CD8-positive, alpha-beta memory T cell (primary cell): ENCODE measurements at places on chromosomes 1 and 21.

- DNase-seq = no peak
These were observed 58.7 kb upstream of the PRRC2C start for GRCh38 chr1:171426645-171427044.

DNA sequence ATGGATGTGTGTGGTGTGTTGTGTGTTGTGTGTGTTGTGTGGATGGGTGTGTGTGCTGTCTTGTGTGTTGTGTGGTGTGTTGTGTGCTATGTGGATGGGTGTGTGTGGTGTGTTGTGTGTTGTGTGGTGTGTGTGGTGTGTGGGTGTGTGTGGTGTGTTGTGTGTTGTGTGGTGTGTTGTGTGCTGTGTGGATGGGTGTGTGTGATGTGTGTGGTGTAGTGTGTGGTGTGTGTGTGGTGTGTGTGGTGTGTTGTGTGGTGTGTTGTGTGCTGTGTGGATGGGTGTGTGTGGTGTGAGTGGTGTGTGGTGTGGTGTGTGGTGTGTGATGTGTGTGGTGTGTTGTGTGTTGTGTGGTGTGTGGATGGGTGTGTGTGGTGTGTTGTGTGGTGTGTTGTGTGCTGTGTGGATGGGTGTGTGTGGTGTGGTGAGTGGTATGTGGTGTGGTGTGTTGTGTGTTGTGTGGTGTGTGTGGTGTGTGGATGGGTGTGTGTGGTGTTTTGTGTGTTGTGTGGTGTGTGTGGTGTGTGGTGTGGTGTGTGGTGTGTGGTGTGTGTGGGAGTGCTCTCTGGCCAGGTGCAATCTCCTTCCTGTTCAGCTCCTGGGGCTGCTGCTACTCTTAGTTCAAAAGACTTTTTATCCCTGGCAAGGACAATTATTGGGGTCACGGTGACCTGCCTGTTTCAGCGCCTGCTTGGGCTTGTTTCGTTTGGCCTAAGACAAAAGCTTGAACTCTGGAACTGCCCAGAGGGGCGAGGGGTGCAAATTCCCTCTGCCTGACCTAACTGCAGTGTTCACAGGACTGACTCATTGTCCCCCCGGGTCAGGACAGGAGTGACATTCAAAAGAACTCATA, 101.1 kb downstream of the UBIAD1 start:
- no peak for DNase-seq

DNA sequence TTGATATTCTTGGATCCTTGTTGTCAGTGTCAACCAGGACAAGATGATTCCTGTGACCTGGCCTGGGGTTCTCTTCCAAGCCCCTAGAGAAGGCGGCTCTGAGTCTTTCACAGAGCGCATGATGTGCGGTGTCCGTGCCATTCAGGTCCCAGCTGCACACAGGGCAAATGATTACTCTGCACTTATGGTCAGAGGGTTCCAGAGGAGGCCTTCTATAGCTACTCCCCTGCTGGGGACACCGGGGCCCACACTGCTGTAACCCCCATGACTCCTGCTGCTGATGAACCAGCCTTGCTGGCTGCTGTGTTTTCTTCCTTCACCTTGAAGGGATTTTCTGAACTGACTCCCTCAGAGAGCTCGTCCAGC, 1.5 kb downstream of the PTGFRN start:
- no peak for DNase-seq

GRCh38 chr1:91864017-91864700, 21.8 kb downstream of the TGFBR3 start:
- DNase-seq = no peak

- DNase-seq = no peak
These were observed 828.2 kb downstream of the ADGRL2 start for GRCh38 chr1:82628887-82629286.

DNA sequence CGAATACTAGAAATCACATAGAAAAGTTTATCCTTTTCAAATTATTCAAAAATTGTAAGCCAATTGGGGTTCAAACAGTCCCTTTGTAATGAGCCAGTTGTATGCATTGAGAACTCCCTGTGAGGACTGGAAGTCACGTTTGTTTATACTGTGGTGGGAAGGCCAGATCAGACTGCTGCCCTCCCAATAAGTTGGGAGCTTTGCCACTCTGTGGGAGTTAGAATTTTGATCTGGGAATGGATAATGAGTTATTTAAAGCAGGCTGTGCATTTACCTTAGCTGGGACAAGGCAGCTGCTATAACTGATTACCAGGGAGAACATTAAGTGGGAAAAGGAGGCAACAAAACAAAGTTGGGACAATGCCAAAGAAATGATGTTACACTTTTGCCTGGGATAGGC, 178.8 kb downstream of the SDCCAG8 start:
- no peak for DNase-seq

DNA sequence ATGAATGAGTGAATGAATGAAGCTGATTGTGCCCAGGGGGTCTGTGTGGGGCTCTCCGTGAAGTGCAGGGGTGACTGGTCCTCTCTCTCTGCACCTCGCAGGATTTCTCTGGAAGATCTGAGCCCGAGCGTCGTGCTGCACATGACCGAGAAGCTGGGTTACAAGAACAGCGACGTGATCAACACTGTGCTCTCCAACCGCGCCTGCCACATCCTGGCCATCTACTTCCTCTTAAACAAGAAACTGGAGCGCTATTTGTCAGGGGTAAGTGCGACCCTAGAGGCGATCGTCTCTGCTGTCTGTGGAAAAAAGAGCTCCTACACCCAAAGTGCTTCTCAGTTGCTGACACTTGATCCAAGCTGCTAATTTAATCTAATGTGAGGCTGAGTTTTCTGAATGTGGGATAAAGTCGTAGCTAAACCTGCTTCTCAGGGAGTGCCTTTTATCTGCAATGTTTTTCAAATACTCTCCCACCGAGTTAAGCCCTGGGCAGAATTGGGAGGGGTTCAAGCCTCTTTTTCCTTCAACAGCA, 101.7 kb downstream of the HUNK start:
- peak; percentile 7 for DNase-seq

- DNase-seq = no peak
These were observed 44.3 kb downstream of the GPATCH2 start for GRCh38 chr1:217586586-217586985.

DNA sequence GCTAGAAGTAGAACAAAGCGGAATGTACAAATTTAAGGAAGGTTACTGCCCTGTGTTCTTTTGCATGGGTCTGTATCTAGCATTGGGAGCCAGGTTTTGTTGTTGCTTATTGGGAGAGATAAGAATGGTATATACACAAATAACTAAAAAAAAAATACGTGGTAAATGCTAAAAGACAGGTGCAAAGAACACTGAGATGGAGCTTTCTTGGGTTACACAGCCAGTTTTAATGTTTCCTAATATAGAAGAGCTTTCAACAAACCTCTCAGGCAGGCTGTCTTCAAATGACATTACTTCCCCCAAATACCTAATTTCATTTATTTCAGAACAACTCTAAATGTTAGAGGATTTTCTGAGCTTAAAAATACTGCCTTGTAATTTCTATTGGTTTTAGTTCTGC, 1.4 kb upstream of the MDM4 start:
- DNase-seq = no peak

- no peak for DNase-seq
These were observed 2.7 kb downstream of the ZBED6 start for GRCh38 chr1:203797948-203798655.

DNA sequence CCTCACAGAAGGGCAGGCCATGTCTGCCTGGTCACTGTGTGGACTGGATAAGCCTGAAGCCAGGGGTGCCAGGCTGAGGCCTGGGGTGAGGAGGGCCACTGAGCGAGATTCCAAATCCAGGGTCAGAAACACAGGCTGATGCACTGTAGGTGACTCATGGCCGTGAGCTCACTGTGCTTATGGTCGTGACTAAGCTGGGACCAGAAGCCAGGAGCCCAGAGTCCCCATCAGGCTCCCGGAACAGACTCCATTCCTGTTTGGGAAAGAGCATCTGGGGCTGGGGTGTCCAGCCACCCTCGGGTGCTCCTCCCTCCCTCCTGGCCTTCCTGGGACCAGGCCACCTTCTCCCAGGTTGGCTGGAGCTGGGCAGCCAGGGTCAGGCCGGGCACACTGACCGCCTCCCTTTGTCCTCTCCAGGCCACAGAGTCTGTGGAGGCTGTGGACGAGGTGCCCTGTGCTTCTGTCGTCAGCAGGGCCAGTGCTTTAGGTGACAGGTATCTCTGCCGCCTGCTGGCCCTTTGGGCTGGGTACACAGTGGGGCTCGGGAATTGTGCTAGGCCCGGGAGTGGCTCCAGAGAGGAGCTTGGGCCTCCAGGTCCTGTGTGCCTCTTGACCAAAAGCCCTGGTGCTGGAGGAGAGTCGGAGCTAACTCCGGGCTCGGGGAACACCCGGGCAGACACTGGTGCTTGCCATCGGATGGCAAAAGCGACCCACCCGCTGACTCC, 36.7 kb downstream of the AJAP1 start:
- no peak for DNase-seq

DNA sequence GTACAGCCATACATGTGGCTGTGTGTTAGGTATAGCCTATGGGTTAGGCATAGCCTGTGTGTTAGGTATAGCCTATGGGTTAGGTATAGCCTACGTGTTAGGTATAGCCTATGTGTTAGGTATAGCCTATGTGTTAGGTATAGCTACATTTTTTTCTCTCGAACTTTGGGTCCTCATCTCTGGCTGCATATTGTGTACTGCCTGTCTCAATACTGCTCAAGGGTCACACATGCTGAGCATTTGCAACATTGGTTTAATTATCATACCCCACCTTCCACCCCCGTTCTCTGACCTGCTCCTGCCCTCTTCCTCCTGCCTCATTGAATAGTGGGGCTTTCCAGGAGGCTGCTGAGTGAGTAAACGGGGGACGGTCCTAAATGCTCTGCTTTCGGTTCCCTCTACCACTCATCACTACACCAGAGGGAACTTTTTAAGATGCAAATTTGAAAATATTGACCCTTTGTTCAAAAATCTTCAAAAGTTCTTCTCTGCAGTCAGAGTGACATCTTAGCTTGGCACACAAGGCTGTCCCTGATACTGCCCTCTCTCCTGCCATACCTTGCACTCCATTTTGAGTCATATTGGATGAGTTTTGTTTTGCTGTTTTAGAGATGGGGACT, 17.8 kb downstream of the OR2B11 start:
- no peak for DNase-seq

DNA sequence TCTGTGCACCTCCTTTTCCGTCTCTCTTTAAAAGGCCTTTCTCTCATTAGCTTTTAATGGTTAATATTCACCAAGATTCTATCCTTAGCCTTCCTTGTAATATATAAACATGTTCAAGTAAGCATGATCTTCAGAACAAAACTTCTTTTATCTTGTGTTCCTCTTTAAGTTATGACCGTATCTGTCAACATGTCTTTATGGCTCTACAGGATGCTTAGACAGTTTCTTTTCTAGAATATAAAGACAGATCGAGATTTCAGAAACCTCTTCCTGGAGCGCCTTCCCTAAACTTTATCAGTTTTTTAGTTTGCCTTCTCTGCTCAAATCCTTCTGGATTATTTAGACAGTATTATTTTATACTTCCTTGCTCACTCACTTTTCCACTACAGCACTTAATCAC, 7.2 kb downstream of the RO60 start:
- DNase-seq = no peak

DNA sequence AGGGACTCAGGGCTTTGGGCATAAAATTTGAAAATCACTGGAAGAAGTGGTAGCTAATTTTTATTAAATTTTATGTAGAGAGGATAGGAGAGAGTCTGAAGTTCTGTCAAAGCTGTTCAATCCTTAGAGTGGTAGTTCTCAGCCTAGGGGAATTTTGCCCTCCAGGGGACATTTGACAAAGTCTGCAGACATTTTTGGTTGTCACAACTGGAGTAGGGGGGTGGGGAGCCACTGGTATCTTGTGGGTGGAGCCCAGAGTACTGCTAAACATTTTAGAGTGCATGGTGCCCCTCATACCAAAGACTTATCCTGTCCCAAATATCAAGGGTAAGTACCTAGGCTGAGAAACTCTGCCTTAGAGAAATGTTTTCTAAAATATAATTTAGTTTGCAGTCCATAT, 30.2 kb downstream of the RASAL2 start:
- no peak for DNase-seq

GRCh38 chr1:17881761-17882160, 126.6 kb downstream of the ACTL8 start:
- DNase-seq = no peak

GRCh38 chr1:15592285-15592684, 7.4 kb upstream of the AGMAT start:
- no peak for DNase-seq

- DNase-seq = no peak
These were observed 45.6 kb upstream of the PLA2G4A start for GRCh38 chr1:186783193-186783592.

DNA sequence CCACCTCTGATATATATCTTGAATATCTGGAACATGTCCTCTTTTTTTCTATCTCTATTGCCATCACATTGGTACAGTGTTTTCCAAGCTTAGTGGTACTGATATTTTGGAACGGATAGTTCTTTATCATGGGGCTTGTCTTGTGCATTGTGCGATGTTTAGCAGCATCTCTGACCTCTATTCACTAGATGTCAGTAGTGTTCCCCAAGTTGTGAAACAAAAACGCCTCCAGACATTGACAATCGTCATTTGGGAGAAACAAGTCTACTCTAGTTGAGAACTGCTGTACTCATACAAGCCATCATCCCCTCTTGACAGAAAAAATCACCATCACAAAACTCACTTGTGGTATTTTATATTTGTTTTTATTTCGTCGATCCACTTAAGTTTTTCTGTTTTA, 79.7 kb upstream of the CHODL start:
- DNase-seq = no peak

GRCh38 chr1:229249854-229250644, 20.9 kb upstream of the RAB4A start:
- DNase-seq = no peak

DNA sequence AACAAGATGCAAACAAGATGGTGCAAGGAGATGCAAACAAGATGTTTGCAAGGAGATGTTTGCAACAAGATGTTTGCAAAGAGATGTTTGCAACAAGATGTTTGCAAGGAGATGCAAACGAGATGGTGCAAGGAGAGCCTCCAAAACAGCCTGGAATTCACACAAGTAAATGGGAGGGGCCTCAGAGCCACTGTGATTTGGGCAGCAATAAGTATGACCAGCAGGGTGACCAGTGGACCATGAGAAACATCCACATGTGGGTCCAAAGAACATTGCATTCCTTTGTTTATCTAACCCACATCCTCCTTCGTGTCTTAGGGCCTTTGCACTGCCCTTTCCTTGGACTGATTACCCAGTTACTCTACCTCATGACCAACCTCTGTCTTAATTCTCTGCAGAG, 162.9 kb downstream of the PLPP3 start:
- no peak for DNase-seq

GRCh38 chr1:78254517-78254916, 208.8 kb downstream of the GIPC2 start:
- DNase-seq = no peak

- no peak for DNase-seq
These were observed 12.3 kb downstream of the LAPTM5 start for GRCh38 chr1:30745156-30745833.

DNA sequence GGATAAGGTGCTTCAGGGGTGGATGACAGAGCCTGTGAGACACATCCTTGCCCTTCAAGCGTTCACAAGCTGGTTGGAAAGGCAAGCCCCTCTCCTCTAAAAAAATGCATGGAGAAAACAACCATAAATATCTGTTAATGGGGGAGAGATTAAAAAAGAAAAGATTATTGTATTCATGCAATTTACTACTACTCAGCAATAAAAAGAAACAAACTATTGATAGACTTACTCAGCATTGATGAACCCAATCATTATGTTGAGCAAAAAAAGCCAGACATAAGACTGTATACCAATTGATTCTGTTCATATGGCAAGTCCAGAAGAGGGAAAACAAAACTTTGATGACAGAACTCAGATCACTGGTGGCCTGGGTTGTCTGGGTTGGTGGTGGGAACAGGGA, 138.7 kb upstream of the IRF2BP2 start:
- DNase-seq = no peak

GRCh38 chr1:119743308-119743707, 25.4 kb downstream of the HMGCS2 start:
- DNase-seq = no peak
